ENCODE measurements at places on chromosomes 16 and 17.

GRCh38 chr17:15270628-15271381 is 5.7 kb upstream of the PMP22 start:
- no peak for DNase-seq

- DNase-seq = no peak
These were observed 2.2 kb downstream of the OR4D1 start for GRCh38 chr17:58150394-58150793.

DNA sequence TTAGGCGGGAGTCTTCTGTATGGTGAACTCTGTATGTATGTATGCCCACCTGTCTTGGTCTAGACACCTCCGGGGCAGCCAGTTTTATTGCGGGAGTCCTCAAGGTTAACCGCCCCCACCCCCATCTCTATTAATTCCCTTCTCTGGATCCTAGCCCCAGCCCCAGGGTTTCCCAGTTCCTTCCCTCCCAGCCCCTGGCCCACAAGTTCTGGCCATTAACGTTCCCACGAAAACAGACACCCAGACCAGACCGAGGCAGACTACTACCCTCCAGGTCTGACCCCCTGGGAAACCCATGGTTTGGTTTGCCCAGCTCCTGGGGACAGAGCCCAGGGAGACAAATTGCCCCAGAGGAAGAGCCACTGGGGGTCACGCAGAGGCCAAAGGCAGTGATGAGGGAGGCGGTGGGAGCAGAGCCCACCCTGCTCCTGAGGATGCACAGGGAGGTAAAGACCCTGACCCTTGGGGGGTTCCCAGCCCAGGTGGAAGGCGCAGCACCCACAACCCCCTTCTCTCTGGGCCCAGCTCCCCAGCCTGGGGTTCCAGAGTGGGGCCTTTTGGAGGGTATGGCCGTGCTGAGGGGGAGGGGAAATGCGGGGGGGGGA is 8.5 kb downstream of the TBKBP1 start:
- DNase-seq = no peak

GRCh38 chr17:2872282-2872681 is 76.0 kb downstream of the RAP1GAP2 start:
- DNase-seq = no peak

GRCh38 chr16:83715217-83715920 is 92.4 kb upstream of the HSBP1 start:
- no peak for DNase-seq

DNA sequence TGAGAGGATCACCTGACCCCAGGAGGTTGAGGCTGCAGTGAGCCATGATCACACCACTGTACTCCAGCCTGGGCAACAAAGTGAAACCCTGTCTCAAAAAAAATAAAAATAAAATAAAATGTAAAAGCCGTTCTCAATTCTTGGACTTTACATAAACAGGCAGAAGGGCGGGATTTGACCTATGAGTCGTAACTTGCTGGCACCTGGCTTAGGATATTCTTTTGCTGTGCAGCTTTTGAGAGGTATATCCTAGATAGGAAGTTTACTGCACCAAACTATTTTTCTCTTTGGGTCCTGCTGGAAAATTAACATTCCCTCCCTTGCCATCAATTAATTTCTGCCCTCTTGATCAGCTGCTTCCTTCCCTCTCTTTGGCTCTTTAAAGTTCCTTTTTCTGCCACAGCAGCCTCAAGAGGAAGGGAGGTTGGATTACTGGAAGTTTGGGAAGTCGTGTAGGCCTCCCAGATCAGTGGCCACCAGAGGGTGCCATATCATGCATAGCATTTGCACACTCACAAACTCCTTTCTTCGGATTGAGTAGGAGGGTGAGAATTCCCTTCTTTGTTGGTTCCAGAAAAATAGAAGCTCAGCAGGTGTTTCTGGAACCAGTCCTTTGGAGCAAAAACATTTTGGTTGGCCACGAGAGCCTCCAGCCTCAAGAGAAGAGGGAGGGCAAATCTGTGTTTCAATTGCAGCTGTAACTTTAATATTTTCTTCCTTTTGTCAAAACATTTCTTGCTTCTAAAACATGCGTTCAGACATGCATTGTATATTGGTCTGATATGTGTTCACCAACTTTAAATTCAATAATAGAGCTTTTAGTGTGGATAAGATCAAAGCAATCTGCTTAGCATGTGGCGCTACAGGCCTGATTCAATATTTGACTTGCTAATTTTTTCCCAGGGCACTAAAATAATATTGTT is 147.3 kb downstream of the CCDC182 start:
- DNase-seq = peak; percentile 28

DNA sequence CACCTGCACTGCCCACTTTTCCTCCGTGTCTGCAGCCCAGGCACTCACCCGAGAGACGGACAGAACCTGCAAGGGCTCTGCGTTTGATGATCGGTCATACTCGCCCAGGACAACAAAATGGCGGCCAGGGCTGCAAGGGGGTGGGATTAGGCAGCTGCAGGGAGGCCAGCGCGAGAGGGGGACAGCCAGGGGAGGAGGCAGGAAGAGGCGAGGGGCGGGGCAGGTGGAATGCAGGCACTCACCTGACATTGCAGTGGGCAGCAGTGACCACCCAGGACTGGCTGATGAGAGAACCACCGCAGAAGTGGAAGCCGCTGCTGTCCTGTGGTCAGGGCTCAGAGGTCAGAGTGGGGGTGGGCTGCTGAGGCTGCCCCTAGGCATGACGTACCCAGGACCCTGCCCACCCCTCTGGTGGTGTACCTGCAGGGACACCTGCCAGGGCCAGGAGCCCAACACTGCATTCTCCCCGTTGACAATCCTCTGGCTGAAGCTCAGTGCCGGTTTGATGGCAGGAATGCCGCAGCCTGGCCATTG is 917 bp downstream of the CTRL start:
- no peak for DNase-seq

- DNase-seq = no peak
These were observed 47.4 kb upstream of the SLC38A10 start for GRCh38 chr17:81342269-81343070.

DNA sequence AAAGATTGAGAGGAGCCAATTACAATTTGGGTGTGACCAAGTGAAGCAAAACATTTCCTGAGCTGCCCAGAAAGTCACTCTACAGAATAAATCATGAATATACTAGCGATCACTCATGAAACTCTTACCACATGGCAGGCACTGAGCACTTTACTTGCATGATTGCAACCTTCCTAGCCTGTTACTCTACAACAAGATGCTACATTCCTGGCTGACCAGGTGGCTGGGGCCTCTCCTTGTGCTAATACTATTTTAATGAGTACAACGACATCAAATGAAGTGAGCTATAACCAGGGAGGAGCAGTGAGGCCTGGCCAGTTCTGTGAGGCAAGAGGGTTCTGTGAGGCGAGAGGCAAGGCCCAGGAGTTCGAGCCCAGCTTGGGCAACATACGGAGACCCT is 75.2 kb downstream of the CPPED1 start:
- no peak for DNase-seq

GRCh38 chr17:2058586-2059546 is 4.0 kb downstream of the HIC1 start:
- peak; percentile 80 for DNase-seq

DNA sequence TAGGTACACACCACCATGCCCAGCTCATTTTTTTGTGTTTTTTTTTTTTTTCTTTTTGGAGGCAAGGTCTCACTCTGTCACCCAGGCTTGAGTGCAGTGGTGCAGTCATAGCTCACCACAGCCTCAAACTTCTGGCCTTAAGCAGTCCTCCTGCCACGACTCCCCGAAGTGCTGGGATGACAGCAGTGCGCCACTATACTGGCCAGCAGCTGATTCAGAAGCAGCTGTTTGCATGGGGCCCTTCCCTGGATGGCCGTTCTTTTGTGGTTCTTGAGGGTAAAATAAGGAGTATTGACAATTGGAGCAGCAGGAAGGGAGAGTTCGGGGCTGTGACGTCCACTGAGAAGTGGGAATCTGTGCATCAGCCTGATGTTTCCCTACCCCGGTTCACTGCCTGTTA is 41.6 kb downstream of the KIAA0513 start:
- no peak for DNase-seq

GRCh38 chr16:66154801-66155200 is 211.7 kb upstream of the CDH5 start:
- DNase-seq = no peak

Data from stimulated activated CD4-positive, alpha-beta T cell treated with anti-CD3 and anti-CD28 coated beads, Interleukin-2, amount 100 ng/mL, for 24 hours (primary cell).